Suprapubic skin (tissue), 4 donors: ENCODE measurements at places on chromosomes 6 and 20. TPM values are rescaled to one million over a fixed set of nuclear protein-coding genes. Genes with fewer than 3 reads are reported as not detected.

The PRIM2 gene
- total RNA-seq, result 8.5 TPM

The CST4 gene
- not detected for total RNA-seq

The ALDH8A1 gene
- not detected for total RNA-seq

The ZSCAN23 gene
- total RNA-seq, result 5.9 TPM

The OOEP gene
- 0.87 TPM for total RNA-seq

The PSORS1C2 gene
- total RNA-seq, result 63.0 TPM

The SOX18 gene
- total RNA-seq, result 3.9 TPM

The SPATA25 gene
- total RNA-seq, result 6.4 TPM

The CAGE1 gene
- not detected for total RNA-seq

The CD83 gene
- total RNA-seq, result 6.4 TPM

The COL12A1 gene
- 47.2 TPM for total RNA-seq

The BPI gene
- not detected for total RNA-seq

The TRPC4AP gene
- total RNA-seq, result 87.3 TPM

The C6orf141 gene
- total RNA-seq, result 8.7 TPM

The RAET1G gene
- 5.8 TPM for total RNA-seq

The TBX18 gene
- 2.2 TPM for total RNA-seq

The NOL4L gene
- 2.6 TPM for total RNA-seq

The OPRL1 gene
- total RNA-seq, result 0.55 TPM

The AURKA gene
- 2.7 TPM for total RNA-seq

The C20orf144 gene
- not detected for total RNA-seq

The SLC2A4RG gene
- total RNA-seq, result 107 TPM

The METTL24 gene
- total RNA-seq, result not detected

The ACTL10 gene
- total RNA-seq, result 4.9 TPM

The CNBD2 gene
- total RNA-seq, result 9.6 TPM

The C6orf15 gene
- total RNA-seq, result 20.7 TPM

The PPP1R11 gene
- total RNA-seq, result 48.7 TPM

The UST gene
- 17.1 TPM for total RNA-seq

The CD93 gene
- 19.9 TPM for total RNA-seq

The ULBP2 gene
- not detected for total RNA-seq

The SNPH gene
- total RNA-seq, result 0.89 TPM

The COL19A1 gene
- total RNA-seq, result not detected

The PPIL6 gene
- total RNA-seq, result 7.9 TPM

The MAP7 gene
- total RNA-seq, result 25.9 TPM

The SRXN1 gene
- 27.7 TPM for total RNA-seq

The MYL9 gene
- total RNA-seq, result 29.4 TPM

The PRICKLE4 gene
- total RNA-seq, result 4.6 TPM

The XKR7 gene
- total RNA-seq, result not detected

The SPATS1 gene
- not detected for total RNA-seq

The NOTCH4 gene
- 9.9 TPM for total RNA-seq

The TFEB gene
- total RNA-seq, result 21.6 TPM

The HLA-DQB1 gene
- 2.3 TPM for total RNA-seq

The PRL gene
- total RNA-seq, result not detected

The PACSIN1 gene
- 0.40 TPM for total RNA-seq

The BFSP1 gene
- 1.2 TPM for total RNA-seq

The ZSWIM3 gene
- 2.1 TPM for total RNA-seq

The CLDN20 gene
- not detected for total RNA-seq

The GABRR1 gene
- 0.52 TPM for total RNA-seq

The CEP85L gene
- 4.9 TPM for total RNA-seq

The IPCEF1 gene
- 0.42 TPM for total RNA-seq

The CST7 gene
- total RNA-seq, result 4.1 TPM

The HCRTR2 gene
- total RNA-seq, result not detected

The MATN4 gene
- 0.94 TPM for total RNA-seq

The SPAG4 gene
- not detected for total RNA-seq

The KIAA1755 gene
- 1.2 TPM for total RNA-seq

The RCAN2 gene
- total RNA-seq, result 13.8 TPM
